Left ventricle myocardium superior (tissue), 1 donor: ENCODE measurements at places on chromosomes 2 and 18. TPM values are rescaled to one million over a fixed set of nuclear protein-coding genes. Genes with fewer than 3 reads are reported as not detected.

DNA sequence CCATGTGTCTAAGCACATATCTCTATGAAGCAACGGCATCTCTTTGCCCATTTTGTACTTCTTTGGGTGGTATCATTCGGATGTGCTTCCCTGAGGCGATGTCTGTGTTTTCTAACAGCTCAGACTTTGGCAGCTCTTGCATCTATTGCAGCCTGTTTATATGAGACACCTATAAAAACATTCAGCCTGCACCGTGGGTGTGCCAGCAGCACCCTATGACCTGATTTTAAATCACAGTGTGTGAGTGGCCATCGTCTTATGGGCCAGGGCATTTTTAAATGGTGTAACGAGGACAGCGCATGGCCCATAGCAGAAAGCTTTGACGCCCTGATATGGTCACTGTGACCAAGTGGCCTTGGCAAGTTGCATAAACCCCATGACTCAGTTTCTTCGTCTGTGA, 12.9 kb downstream of the NPAS2 start:
- DNase-seq: no peak

DNA sequence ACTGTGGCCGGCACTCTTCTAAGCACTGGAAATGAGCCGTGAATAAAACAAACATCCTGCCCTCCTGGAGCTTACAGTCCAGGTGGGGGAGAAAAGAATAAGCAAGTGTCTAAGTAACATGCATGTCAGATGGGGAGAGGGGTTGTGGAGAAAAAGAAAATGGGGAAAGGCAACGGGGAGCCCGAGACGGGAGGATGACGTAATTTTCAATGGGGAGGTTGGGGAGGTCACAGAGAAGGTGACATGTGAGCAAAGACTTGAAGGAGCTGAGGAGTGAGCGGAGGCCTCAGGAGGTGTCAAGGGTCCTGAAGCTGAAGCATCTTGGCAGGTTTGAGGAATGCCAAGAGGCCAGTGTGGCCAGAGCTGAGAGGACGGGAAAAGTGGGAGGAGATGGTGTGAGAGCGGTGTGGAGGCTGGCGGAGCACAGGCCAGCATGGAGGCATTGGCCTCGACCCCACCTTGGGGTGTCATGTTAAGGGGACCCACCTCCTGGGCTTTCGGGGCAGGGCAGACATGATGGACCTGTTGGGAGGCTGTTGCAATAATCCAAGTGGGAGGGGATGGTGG, 15.0 kb upstream of the NTSR2 start:
- no peak for DNase-seq

The TRIM43 gene
- not detected for total RNA-seq

DNA sequence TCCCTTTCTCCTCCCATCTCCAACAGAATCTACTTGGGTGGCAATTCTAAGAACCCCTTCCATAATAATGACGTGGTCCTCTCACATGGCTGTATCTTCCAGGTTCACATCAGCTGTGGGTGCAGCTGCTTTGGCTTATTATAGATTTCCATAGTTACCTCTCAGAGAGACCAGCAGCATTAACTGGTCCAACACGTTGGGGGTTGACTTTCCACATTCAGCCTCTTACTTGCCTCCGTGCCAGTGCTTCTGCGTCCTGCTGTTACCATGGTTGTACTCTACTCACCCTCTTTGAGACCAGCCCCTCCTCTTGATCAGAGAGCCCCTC, 570.7 kb downstream of the PLCL1 start:
- DNase-seq: no peak

DNA sequence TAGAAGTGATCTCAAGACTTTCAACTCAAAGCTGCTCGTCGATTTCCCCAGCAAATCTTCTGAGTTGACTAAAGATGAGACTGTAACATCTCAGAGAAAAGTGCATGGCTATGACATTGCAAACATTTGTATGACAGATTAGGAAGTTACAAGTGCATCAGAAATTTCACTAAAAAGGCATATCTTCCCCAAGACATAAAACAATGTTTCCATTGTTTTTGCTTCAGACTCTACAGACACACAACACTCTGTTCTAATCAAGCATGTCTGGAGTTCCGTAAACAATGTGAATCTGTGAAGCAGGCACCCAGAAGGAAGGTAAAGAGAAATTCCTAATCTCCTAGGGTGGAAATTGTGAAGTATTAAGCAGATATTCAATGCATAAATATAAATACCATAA, 144.6 kb upstream of the LYPD1 start:
- DNase-seq: no peak

The C2orf78 gene
- total RNA-seq: not detected

GRCh38 chr18:58046093-58046793, 2.2 kb downstream of the NEDD4L start:
- no peak for DNase-seq

- DNase-seq: no peak
Observed at GRCh38 chr2:10001586-10001985, 41.8 kb upstream of the KLF11 start.

GRCh38 chr2:111035830-111036441, 84.8 kb upstream of the BCL2L11 start:
- DNase-seq: no peak

DNA sequence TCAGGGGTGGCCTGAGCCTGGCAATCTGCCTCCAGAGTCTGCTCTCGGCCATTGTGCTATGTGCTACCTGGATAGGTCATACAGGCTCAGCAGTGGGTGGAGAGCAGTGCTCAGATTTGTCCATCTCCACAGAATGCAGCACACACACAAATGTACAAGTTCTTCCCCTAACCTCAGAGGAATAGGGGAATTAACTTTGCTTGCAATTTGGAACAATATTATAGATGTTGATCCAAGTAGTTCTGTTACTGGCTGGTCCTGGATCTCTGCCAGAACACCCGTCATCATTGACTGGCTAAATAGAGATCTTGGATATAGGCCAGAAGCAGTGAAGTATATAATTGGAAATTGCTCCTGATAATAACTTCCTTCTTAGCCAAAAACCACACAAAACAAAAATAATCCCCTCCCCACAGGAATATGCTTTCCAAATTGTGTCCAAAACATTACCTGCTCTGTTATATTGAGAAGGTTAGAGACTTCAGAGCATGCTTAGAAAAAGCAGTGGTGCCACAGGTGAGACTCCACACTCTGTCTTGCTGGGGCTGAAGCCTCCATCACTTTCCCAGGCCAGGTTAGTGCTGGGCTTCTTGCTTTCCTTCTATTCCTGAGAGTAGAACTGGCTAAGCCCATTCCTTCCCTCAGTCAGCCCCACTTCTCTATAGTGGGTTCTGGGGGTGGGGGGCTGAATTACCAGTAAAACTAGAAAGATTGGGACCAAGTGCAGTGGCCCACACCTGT, 38.8 kb downstream of the NCAPH start:
- peak; percentile 57 for DNase-seq

DNA sequence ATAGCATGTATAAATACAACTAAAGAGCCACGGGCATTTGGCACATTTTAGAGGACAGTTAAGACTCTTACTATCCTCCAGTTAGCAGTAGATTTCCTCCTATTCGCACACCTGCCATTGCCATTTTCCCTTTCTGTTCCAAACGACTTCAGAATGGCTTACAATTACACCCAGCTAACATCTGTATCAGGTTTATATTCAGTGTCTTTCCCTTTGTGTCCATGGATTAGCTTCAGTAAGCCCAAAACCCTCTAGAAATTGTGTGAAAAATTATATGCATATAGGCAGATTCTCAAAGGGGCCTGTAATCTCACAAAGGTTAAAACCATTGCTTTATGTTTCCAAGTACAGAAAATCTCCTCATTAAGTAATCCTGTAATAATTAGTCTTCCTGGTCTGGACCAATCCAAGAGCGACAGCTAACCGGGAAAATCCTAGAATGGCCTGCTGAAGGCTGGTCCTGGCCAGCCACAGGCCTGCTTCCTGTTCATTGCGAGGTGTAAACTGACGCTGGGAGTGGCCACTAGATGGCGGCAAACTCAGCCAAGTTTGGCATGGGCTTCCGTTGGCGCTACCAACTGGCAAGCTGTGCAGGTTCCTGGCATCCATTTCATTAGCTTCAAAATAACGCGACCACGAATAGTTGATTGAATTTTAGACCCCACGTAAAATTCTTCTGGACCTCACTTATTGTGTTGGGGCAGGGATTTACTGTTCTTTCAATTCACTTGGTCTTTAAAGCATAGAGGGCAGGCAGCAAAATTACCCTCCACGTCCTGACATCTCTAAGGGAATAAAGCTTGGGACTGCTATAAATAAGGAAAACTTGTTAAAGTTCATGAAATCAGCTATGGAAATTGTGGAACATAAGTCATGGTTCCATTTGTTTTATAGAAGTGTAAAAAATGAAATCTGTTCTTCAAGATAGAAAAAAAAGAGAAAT, 17.1 kb downstream of the ARHGAP25 start:
- DNase-seq: peak; percentile 93

The CAVIN2 gene
- 119 TPM for total RNA-seq

The SLC16A14 gene
- total RNA-seq: 4.0 TPM

- DNase-seq: peak; percentile 79
Observed at GRCh38 chr2:60530660-60531281, 22.7 kb downstream of the BCL11A start.

The IL37 gene
- not detected for total RNA-seq

- no peak for DNase-seq
Observed at GRCh38 chr2:164913640-164914350, 41.5 kb downstream of the SLC38A11 start.

DNA sequence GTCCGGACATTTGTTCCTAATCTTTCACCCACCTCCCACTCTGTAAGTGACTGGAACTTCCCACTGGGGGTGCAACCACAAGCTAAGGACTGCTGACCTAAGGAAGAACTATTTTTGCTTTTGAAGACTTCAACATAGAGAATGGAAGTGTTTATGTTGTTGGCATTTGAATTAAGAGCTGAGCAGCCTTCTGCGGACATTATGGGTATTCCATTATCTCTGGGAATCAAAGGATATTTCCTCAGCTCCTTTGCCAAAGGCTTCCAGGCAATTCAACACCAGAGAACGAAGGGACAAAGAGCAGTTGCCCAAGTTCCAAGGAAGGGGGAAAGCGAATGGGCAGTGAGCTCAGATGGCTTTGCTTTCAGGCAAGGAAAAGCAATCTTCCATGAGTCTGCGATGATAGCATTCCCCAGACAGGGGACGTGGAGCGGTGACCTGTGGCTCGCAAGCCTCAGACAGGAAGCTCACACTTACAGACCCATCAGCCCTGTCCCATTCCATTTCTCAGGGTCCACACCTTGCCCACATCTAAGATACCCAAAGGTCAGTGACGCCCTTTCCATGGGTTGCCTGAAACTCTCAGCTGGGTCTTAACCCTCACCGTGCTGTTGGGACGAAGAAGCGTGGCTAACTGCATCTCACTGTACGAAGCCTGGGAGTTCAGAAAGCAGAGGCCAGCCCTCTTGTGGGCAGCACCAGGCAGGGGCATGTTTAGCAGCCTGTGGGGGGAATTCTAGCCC, 116.8 kb downstream of the COPS8 start:
- DNase-seq: no peak

GRCh38 chr2:38751596-38752410, 642 bp upstream of the SRSF7 start:
- no peak for DNase-seq

GRCh38 chr18:7904529-7904928, 337.4 kb downstream of the PTPRM start:
- no peak for DNase-seq

GRCh38 chr2:122739732-122740593, 984.5 kb downstream of the TSN start:
- DNase-seq: no peak

- DNase-seq: no peak
Observed at GRCh38 chr2:224151680-224152310, 112.7 kb upstream of the SERPINE2 start.

The PROM2 gene
- 0.35 TPM for total RNA-seq

The KIF3C gene
- 3.1 TPM for total RNA-seq

GRCh38 chr18:54672109-54672508, 81.1 kb downstream of the DYNAP start:
- DNase-seq: no peak

DNA sequence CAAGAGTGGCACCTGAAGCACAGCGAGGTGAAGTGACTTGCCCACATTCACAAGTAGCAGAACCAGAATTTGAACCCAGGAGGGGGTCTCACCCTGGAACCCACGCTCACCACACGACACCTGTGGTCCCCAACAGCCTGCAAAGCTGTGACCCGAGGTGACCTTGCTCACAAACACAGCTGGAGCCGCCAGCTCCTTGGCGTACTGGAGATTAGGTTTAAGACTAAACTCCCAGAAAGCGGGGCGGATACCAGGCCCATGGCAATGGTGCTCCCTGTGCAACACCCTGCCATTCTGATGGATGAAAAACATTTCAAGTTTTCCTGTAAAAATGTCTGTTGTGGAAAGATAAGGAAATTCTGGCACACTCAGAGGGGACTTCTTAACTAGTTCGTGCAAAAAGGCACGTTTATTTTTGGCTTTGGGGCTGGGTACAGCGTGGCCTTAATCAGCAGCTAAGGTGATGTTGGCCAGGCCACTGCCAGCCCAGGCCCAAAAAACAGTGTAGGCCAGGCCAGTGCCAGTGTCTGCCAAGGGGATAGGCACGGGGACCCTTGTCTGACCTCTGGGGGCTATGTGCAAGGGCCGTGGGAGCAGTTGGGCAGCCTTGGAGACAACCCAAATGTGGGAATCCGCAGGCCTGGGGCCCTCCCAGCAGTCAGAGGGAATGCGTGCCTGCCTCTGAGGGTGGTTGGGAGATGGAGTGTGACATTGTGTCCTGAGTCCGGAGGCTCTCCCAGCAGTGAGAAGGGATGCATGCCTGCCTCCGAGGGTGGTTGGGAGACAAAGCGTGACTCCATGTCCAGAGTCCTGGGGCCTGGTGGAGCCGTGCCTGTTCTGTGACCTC, 185.0 kb upstream of the HS6ST1 start:
- peak; percentile 61 for DNase-seq

GRCh38 chr2:155060896-155061295, 362.4 kb downstream of the KCNJ3 start:
- no peak for DNase-seq

The AAMP gene
- total RNA-seq: 47.7 TPM

- peak; percentile 29 for DNase-seq
Observed at GRCh38 chr2:128305555-128306080, 13.1 kb downstream of the HS6ST1 start.

- peak; percentile 64 for DNase-seq
Observed at GRCh38 chr2:202377207-202377761, 1.2 kb downstream of the BMPR2 start.

The KCNF1 gene
- 0.17 TPM for total RNA-seq

DNA sequence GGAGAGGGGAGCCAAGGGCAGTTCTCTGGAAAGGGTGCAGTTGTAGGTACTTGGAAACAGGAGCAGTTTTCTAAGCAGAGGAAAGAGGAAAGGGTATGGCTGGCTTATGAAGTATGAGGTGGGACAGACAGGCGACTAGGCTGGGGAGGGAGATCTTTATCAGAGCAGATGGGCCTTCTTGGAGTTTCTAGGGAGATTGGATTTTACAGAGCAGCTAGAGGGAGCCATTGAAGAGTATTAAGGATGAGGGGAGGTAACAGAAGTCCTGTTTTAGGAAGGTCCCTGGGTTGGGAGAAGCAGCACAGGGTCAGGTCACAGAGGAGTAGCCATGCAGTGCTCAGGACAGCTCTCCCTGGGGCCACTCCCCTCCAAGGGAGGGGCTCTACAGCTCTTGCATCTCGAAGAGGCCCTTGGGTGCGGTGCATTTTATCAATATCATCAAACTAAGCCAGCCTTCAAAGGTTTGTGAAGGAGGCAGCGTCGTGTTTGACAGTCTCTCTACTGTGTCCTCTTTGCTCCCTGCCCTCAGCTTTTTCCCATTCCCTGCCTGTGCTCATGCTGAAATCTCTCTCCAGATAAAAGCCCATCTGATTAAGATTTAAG, 154.3 kb downstream of the SETBP1 start:
- no peak for DNase-seq

GRCh38 chr18:11572201-11572600, 37.2 kb upstream of the SLC35G4 start:
- no peak for DNase-seq

The C2orf72 gene
- 0.07 TPM for total RNA-seq
